HCEC 1CT (cell line): ENCODE measurements at places on chromosomes 4 and X.

DNA sequence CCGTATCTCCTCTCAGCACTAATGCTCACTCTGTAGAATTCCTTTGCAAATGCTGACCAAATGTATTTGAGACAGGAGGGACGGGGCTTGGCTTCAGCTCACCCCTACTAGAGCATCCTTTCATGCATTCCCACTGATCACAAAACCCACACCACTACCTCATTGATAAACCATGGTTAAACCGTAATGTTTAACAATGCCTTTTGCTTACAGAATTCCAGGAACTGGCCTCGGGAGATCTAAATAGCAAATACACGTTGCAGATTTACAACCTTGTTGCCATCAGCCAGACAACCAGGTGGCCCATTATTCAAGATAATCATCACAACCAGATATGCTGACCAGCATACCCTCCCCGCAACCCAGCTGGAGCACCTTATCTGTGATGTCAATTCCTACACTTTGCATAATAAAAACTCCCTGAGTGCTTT, 391.9 kb downstream of the KCTD8 start:
- DNase-seq = no peak

GRCh38 chr4:164926301-164926700, 49.3 kb downstream of the APELA start:
- DNase-seq = peak; percentile 20

- no peak for DNase-seq
These were observed 707.5 kb upstream of the ACTRT1 start for GRCh38 chrX:128759745-128760144.

- DNase-seq = no peak
These were observed 10.6 kb upstream of the AMOT start for GRCh38 chrX:112851161-112851779.

DNA sequence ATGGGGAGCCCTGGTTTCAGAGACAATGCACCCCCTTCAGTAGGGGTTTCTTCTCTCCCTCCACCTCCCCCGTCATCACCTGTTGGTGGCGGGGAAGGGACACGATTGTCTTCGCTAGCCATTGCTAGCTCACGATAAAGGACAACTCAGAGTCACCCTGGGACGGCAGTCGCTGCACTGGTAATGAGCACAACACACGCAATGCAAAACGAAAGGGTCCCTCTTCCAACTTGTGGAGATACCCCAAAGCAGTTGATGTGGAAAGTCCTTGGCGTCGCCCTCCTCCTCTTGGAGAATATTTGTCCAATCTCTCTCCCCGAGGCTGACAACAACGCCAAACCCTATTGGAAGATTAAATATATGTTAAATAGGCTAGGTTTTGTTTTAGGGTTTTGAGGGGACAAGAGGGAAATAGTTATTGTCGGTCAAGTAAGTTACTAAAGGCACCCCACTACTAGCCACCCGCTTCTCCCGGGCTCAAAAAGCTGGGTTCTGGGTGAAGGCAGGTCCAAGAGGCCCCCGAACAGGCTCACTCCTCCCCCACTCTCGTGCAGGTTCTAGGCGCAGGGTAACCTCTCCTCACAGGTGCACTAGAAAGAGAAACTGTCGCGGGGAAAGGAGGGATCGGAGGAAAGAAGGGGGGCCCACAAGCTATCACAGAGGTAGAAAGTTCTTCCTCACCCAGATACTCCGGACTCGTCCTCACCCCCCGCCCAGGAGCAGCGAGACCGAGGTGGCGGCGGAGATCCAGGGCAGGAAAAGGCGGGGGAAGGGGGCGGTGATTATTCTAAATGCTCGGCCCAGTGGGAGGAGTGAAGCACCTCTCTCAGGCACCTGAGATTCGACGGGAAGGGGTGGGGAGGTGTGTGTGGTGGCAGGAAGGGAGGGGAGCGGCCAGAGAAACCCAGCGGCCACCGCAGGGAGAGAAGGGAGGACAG, at the start of gene LRBA:
Gene LRBA (minus strand): TSS at position 764 of the 938 bp plus-strand sequence. CDS start 642 bp downstream, at position 122.
- DNase-seq = peak; percentile 6
